Stomach (tissue), 19 donors: ENCODE measurements at places on chromosomes 7 and 10. TPM values are rescaled to one million over a fixed set of nuclear protein-coding genes. Genes with fewer than 3 reads are reported as not detected.

RNF32 gene
- polyA plus RNA-seq = 4.1 TPM

DNA sequence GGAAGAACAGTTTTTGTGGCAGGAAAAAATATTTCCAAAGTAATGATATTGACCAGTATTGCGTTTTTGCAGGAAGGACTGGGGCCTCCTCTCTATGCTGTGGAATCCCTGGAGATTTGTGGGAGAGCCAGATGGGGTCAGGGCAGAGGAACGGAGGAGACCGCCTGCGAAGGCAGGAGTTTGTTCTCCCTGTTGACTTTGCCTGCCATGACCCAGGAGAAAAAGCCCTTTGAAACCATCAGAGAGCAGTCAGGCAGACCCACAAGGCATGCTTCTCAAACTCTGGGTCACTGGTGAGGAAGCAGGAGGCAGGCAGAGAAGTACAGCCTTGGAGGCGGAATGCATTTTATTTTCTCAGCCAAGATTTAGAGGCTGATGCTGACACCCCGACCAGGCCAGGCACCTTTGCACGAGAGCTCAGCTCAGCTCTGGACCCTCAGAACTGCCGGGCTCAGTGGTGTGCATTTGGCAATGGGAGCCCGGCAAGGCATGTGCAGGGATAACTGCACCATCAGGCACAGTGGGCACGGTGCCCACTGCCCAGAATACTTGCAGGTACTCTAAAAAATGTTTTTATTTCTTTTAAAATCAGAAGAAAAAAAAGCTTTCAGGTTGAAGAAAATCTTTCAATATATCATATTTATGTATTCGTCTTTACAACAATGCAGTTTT is 410.4 kb downstream of the RPS24 start:
- H3K27ac ChIP-seq = no peak overlapping the region
- DNase-seq = no peak
- no peaks in the 10 kb centered on the region for H3K4me1 ChIP-seq
- H3K36me3 ChIP-seq = no peaks in the 10 kb centered on the region
- H3K27me3 ChIP-seq = no peaks in the 10 kb centered on the region

NYAP1 gene
- polyA plus RNA-seq = not detected

DNA sequence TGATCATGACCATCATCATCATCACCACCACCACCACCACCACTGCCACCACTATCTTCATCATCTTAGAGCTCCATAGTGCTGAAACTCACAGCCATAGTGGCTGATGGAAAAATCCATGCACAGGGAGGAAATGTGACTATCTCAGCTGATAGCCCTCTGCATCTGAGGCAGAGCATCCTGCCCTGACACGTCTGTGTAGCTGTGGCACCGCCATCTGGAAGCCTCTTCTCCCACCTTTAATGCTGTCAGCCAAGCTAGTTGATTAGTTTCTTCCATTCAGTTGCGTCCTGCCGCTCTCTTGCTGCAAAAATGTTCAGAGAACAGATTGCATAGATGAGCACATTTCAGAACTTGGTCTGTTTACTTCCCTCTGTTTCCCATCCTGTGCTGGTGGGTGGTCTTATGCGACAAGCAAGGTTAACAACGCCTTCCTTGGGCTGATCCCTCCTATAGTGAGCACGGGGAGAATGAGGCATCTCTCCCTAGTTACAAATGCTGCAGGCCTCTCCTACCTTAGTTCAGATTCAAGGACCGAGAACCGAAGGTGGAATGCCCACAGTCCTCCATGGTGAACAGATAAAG is 478.6 kb downstream of the PLXNA4 start:
- H3K27me3 ChIP-seq = no peaks in the 10 kb centered on the region
- no peak overlapping the region for H3K27ac ChIP-seq
- H3K36me3 ChIP-seq = no peaks in the 10 kb centered on the region
- DNase-seq = no peak

SLC39A12 gene
- polyA plus RNA-seq = not detected

DNA sequence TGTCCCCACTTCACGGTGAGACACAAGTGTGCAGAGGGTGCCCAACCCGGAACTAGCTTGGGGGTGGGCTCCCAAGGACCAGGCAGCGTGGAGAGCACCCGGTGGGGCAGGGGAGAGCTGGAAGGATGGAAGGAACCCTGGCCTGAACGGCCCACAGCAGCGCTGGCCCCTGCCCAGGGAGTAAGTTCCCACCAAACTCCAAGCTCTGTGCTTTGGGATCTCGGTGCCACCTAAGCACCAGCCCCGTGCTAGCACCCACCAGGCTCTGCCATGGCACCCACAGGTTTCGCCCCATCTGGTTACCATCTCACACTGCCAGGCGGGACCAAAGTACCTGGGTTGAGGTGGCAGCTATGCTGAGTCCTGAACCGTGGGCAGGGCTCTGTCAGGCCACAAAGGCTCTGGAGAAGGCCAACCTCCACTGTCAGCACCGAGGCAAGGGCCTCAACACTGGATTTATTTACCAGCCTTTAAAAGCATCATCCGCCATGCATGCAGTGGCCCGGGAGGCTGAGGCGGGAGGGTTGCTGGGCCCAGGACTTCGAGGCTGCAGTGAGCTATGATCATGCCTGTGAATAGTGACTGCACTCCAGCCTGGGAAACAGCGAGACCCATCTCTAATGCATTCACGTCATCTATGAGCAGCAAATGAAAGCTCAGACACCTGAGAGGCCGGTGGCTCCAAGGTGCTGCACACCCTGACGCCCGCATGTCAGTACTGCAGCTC is 16.0 kb downstream of the GPER1 start:
- no peak overlapping the region for H3K4me3 ChIP-seq
- peaks cover 61% of the 10 kb centered on the region for H3K4me1 ChIP-seq
- H3K36me3 ChIP-seq = no peaks in the 10 kb centered on the region

DNA sequence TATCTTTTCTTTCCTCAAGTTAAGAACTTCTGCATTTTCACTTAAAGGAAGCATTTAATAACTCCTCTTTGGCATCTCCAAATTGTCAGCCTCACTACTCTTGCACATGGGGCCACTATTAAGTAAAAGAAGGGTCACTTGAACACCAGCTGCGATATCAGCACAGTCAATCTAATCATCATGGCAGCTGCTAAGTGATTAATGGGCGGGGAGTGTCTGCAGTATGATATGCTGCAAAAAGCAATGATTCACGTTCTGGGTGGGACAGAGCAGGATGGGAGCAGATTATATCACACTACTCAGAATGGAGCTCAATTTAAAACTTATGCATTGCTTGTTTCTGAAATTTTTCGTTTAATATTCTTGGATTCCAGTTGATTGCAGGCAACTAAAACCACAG is 447.4 kb upstream of the PFKP start:
- no peak overlapping the region for H3K27ac ChIP-seq
- H3K4me3 ChIP-seq = no peak overlapping the region
- H3K4me1 ChIP-seq = no peaks in the 10 kb centered on the region
- DNase-seq = no peak
